ENCODE measurements at places on chromosomes 16 and 17.
A peak's percentile ranks its signal among the peaks of the same experiment; 100 is the strongest.

DNA sequence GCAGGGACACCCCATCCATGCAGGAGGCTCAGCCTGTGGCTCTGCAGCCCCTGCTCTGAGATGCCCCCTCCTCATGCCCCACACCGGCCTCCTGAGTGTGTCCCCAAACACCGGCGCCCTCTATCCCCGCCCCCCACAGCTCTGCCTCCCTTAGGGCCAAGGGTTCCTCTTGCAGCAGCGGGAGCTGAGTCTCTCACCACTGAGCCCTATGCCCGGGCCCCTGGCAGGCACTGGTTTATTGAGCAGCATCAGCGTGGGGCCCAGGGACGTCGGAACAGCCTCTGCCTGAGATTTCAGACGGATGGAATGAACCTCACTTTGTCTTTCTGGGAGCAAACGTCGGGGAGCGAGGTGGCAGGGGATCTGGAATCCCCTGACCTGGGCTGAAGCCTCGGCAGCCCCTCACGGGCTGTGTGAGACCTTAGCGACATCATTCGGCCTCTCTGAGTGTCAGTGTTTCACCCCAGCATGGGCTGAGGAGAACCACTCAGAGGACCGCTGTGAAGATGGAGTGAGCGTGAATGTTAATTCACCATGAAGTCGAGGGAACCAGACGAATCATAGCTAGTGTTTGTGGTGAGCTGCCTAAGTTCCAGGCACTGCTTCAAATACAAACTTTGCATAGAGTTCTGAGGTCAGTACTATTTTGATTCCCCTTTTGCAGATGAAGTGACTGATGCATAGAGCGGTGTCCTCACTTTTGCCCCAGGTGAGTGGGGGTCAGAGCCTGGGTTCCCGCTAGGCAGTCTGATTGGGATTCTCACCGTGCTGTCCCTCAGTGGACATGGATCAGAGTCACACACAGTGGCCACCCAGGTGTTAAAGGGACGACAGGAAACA is 5.3 kb upstream of the C16orf74 start:
- DNase-seq = no peak

- DNase-seq = no peak
These were observed 1.2 kb downstream of the NXN start for GRCh38 chr17:978103-979093.

DNA sequence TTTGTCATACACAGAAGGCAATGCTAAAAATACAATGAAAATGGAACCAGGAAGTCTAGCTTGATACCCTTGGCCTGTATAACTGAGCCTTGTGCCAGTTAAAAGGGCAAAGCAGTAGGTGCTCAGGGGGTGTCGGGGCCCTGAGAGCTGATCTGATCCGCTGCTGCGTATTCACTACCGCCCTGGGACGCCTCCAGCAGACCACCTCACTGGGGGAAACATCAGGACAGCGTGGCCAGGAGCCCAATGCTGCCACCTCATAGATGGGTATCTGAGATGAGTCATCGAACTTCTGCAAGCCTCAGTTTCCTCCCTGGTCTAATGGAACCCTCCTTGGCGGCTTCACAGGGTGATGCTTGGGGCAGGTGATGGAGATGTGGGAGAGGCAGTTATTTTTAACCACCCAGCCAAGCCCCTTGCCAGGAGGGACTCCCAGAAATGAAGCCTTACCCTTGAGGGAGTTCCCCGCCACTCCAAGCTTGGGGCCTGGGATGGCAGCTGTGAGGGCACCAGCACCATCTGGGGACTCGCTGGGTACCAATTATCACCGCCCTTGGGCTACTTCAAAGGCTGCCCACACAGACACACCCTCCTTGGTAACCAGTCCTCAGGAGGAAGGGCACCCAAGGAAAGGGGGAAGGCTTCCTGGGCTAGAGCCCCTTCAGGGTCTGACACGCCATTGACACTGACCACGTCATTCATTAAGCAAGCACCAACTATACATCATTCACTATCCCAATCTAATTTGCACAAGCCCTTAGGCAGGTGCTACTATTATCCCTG is 7.8 kb downstream of the DEXI start:
- no peak for DNase-seq

GRCh38 chr16:3348547-3349167 is 7.0 kb upstream of the OR2C1 start:
- DNase-seq = no peak

DNA sequence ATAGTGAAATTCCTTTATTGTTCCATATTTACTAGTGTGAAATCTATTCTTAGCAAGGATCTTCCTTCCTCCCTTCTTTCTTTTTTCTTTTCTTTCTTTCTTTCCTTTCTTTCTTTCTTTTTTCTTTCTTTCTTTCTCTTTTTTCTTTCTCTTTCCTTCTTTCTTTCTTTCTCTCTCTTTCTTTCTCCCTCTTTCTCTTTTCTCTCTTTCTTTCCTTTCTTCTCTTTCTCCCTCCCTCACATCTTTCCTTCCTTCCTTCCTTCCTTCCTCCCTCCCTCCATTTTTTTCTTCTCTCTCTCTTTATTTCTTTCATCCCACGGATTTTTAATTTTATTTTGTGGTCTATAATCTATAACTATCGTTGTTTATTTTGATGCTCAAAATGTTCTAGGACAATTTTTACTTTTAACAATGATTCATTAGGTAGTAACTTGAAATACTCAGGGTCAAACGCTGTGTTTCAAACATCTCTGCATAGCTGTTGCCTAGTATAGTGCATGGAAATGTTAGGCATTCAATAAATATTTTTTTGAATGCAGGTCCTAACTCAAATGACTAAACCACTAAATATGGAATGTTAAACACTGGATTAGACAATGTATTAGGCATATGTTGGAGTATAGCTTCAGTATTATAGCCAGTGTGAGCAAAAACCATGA is 178.3 kb downstream of the MAP2K6 start:
- no peak for DNase-seq

GRCh38 chr17:44914698-44915271 is 515 bp downstream of the GFAP start:
- DNase-seq = no peak

- DNase-seq = no peak
These were observed 11.6 kb upstream of the MPHOSPH6 start for GRCh38 chr16:82181461-82182185.

- DNase-seq = peak; percentile 79
These were observed 83.7 kb downstream of the N4BP1 start for GRCh38 chr16:48526058-48526957.

DNA sequence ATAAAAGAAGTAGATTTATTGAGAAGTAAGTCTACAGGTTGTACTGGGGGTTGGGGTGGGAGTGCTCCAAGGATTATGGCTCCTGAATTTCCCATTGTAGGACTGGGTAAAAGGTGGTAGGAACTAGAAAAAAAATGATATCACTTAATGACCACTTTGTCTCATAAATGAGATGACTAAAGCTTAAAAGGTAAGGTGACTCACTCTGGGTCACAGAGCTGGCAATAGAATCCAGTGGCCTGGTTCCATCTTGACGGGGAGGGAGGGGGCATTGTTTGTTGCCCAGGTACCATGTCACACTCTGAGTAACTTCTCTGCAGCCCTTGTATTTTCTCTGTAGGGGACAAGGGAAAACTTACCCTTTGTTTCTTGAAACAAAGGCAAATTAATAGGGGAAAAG is 126.1 kb downstream of the PITPNC1 start:
- DNase-seq = no peak

DNA sequence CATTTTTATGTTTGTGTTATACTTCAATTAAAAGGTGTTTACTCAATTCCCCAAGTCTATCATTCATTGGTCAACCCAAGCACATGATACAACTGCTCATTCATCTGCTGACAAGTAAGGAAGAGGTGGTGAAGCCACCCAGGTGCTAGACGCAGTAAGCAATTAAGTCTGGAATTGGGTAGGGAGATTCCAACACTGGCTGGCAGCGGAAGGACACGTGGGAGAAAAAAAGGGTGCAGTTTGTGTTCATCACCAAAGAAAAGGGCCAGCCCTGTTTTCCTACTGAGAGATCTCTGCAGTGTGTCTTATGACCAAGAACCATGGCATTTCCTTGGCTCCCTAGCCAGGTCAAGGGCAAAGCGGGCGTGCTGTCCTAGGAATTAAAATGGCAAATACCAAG is 11.8 kb upstream of the ZNF23 start:
- no peak for DNase-seq

DNA sequence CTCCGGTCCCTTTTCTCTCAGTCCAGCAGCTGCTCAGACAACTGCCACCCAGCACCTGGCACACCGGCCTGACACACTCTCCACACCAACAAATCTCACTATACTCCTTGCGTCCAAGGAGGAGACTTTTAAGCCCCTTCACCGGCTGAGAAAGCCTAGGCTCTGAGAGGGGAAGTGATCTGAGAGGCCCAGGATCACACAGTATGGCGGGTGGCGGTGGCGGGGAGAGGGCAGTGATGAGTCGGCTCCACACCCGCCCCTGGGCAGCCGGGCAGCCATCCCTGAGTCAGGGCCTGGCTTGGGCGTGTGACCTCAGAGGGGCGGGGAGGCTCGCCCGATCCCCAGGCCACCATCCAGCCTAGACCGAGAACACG is 569 bp downstream of the FLII start:
- no peak for DNase-seq

DNA sequence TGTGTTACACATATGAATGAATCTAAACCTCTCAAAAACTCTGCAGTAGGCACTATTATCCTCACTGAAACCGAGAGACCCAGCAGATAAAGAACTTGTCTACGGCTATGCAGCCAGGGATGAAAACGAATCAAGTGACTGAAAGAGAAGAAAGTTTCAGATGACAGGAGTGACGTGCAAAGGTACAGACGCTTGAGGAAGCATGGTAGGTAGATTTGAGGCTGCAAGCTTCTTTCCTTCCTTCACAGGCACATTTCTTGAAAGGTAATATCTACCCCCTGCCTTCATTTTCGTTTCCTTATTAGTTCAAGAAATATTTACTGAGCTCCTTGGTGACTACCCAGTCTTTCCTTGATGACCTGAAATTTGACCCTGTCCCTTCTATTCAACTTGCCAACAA is 211.5 kb upstream of the AXIN2 start:
- DNase-seq = no peak

DNA sequence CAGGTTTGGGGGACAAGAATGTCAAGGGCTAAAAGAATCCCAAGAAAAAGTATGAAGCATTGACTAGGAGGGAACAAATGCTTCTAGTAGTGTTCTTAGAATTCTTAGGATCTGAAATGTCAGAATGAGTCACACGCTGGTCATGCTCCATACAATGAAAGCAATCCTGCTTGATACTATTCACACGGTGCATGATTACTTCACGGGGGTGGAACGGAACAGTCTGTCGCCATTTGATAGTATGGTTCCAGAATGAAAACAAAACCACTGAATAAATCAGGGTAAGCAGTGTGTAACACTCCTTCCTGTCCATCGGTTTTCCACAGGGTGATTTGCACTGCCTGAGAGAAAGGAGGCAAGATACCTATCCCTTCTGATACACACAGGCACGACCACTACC is 22.9 kb upstream of the YWHAE start:
- no peak for DNase-seq

DNA sequence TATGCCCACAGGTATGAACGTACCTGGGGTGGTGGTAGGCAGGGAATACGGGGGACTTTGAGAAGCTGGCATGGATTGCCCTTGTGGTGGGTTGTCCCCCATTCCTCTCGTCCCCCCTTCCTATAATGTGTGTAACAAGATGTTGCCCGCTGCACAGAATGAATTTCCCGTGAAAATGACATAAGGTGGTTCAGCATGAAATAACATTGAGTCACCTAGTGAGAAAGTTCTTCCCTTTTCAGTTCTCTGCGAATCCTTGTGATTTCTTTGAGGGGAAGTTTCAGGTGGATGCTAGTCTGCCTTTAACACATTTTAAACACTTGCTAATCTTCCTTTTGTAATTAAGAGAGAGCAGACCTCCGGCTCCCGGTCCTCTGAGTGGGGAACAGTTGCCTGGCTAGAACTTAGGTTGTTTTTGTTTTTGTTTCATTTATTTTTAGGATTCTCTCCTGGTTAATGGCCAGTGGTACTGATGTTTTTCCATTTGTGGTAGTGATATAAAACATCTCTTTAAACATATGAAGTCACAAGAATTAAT is 58.9 kb downstream of the RAP1GAP2 start:
- no peak for DNase-seq

- DNase-seq = no peak
These were observed 15.9 kb downstream of the CYB561 start for GRCh38 chr17:63430223-63430622.

DNA sequence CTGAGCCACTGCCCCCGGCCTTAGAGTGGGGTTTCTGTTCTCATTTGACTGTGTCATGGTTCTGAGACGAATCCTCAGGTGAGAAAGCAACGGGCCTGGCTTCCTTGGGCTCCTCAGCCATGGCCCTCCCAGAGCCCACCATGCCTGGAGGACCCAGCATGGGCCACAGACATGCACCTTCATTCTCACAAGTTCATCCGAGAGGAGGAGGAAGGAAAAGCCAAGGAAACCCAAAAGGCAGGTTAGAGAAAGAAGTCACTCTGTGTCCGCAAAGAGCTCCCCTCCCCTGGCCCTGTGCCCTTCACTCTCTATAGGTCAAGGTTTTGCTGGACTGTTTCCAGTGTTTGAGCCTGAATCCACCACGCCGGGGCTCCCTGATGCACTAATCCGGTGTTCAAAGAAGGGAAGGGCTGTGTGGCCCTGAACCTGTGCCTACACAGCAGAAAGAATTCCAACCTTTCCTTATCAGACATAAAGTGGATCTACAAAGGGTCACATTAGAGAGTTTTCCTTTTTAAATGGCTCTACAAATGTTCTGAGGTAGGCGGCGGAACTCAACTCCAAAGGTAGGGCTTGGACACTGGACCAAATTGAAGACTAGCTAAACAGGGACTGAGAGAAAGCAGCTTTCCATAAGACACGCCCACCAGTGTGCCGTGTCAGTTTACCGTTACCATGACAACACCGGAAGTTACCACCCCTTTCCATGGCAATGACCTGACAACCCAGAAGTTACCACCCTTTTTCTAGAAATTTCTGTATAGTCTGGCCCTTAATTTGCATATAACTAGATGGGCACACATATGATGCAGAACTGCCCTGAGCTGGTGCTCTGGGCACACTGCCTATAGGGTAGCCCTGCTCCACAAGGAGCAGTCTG is 15.9 kb upstream of the PECAM1 start:
- no peak for DNase-seq

GRCh38 chr17:64063088-64063487 is 42.7 kb upstream of the ICAM2 start:
- no peak for DNase-seq
